ENCODE measurements at places on chromosomes 6 and 20.
A peak's percentile ranks its signal among the peaks of the same experiment; 100 is the strongest.

GRCh38 chr6:44672841-44673240, 285.3 kb downstream of the CDC5L start:
- no peak for DNase-seq

- no peak for DNase-seq
Measured at GRCh38 chr6:7467007-7467897, 74.2 kb upstream of the DSP start.

DNA sequence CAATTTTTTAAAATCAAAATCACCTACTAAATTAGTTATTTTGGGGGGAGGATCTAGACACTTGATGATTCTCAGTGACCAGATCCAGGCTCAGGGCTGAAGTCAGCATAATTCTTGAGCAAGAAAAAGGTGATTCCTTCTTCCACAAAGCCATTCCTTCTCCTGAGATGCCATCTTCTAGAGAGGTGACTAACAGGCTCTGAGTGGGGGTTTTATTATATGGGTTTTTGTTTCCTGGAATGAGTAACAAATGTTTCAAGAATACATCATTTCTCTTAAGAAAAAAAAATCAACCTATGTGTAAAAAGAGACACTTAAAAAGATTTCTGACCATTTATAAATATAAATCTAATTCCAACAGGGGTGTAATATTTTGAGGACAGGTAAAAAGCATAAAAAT, 154.3 kb downstream of the NFATC2 start:
- DNase-seq: no peak

DNA sequence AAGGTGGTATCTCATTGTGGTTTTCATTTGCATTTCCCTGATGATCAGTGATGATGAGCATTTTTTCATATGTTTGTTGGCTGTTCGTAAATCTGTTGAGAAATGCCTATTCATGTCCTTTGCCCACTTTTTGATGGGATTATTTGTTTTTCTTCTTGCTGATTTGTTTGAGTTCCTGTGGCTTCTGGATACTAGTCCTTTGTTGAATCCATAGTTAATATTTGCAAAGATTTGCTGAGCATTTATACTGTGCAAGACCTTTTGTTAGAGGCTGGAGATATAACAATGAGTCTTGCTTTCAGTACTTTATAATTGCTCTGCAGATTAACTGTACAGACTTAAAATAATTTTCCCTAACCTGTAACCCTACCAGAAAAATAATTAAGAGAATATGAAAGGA, 35.6 kb downstream of the PDE7B start:
- DNase-seq: peak; percentile 55

- no peak for DNase-seq
Measured at GRCh38 chr20:11432407-11432806, 485.3 kb upstream of the BTBD3 start.

- DNase-seq: no peak
Measured at GRCh38 chr20:50580016-50580747, 70.0 kb downstream of the PTPN1 start.

DNA sequence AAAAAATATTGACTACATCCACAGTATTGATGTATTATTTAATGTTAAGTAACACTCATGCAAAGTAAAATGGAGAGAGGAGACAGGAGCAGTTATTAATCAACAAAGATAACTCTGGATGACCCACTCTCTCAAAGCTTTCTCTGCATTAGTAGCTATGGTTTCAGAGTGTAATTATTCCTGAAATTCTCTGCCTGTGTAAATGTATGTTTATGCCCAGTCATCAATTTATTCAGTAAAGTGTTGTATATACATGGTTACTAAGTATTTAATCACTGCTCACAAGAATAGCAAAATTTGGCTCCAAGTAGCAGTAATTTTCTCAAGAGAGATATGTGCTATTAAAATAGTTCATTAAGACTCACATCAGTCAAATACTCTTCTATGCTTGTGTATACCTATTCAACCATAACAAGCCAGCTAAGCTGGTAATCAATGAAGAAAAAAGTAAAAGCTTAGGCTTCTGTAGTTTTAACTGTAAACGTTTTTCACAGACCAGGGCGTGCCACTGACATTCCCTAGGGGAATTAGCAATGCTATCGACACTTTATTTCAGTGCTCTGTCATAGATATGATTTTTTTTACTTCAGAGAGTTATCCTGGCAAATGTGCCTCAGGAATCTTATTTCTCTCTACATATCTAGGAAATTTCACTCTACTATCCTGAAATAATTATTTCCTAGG, 54.0 kb upstream of the RAB32 start:
- DNase-seq: no peak

GRCh38 chr6:170514908-170515307, 38.2 kb downstream of the PSMB1 start:
- no peak for DNase-seq

DNA sequence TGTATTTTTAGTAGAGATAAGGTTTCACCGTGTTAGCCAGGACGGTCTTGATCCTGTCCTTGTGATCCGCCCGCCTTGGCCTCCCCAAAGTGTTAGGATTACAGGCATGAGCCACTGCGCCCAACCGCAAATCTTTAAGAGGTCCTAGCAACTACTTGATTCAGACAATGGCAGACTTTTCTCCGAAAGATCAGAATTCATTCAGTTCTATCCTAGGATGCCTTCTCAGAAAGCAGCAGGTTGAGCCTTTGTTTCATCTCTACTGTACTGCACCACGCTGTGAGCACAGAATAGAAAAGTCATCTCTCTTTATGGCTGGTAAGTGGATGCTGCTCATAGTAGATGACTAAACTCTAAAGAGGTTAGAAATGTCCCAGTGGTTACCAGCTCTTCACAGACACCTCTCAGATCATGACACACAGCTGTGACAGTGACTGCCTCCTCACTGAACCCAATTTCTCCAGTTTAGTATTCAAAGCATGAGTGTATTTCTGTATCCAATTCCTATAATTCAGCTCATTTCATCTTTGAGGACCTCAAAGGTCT, 6.0 kb upstream of the HSF2 start:
- no peak for DNase-seq

- no peak for DNase-seq
Measured at GRCh38 chr20:7985916-7986315, 33.6 kb downstream of the TMX4 start.

GRCh38 chr6:27130668-27131428, 116.7 kb upstream of the PRSS16 start:
- peak; percentile 44 for DNase-seq

DNA sequence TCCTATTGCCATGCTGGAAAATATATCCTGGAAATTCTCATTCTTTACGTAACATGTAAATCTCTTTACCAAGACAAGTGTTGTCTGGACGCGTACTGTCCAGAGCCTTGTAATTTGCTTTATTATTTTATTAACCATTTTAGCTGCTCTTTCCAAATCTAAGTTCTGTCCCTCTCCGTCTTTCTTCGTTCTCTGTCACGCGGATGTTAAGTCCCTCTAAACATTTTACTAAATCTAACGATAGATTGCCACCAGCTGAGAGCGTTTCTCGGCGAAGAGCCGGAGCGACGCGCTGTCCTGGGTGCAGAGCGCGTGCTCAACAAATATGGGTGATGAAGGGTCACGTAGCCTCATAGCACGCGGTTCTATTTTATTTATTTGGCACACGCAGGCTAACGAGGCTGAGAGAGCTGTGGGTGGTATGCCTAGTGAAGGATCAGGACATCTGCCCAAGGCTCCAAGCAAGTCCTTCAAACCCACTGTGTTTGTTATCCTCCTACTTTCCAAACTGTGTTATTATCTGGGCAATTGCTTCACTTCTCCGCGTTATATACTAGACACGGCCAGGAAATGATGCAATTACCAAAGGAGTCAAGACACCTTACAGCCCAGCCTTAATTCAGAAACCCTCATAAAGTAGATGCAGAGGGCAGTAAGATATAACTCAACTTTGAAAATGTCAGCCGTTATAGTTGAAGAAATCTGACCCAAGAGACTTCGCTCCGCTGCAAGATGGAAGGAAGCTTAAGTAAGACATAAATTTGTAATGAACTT, 10.0 kb upstream of the NCOA7 start:
- DNase-seq: peak; percentile 88

- DNase-seq: no peak
Measured at GRCh38 chr20:58469616-58470015, 45.6 kb downstream of the APCDD1L start.

DNA sequence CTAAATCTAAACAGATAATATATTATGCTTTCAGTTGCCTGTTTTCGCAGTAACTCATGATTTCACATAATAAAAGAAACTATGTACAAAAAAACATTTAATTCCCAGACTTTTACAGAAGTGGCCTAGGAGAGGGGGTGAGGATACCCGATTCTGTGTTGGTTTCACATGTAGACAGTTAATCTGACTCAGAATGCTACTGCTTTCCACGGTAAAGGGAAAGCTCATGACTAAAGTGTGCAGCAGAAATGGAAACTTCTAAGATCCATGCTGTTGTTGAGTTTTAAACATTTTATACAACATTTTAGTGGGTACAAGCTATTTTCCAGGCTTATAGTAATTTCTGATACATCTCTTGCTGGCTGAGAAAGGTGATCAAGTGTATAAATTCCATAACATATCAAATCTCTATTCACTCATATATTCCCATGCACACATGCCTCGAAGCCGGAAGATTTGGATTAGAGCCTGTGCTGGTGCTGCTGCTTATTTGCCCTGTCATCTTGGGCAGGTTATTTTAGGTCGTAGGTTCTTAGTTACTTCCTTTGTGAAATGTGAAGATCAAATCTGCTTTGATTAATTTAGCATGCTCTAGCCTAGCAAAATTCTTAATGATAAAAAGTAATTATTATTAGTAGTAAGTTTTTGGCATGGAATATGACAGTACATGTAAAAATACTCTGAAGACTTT, 896.7 kb upstream of the MAP3K7 start:
- DNase-seq: no peak

- no peak for DNase-seq
Measured at GRCh38 chr20:37234254-37234581, 27.4 kb downstream of the GHRH start.

GRCh38 chr6:80921861-80922460, 815.5 kb downstream of the BCKDHB start:
- no peak for DNase-seq

DNA sequence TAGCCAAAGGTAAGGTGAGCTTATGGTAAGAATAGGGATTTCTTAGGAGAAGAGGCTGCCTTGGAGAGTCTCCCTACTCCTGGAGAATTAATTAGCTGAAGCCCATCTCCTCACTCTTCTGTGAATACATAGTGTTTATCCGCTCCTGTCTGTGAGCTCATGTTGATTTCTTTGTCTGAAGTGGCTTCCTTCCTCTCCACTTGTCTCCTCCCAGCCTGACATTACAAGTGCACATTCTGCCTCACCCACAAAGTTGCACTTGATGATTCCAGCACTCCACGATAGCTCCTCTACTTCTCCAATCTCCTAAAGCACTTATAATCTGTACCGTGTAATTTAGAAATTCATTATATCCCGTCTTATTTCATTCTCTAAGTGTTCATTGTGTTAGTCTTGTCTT, 287.2 kb downstream of the QKI start:
- DNase-seq: no peak

DNA sequence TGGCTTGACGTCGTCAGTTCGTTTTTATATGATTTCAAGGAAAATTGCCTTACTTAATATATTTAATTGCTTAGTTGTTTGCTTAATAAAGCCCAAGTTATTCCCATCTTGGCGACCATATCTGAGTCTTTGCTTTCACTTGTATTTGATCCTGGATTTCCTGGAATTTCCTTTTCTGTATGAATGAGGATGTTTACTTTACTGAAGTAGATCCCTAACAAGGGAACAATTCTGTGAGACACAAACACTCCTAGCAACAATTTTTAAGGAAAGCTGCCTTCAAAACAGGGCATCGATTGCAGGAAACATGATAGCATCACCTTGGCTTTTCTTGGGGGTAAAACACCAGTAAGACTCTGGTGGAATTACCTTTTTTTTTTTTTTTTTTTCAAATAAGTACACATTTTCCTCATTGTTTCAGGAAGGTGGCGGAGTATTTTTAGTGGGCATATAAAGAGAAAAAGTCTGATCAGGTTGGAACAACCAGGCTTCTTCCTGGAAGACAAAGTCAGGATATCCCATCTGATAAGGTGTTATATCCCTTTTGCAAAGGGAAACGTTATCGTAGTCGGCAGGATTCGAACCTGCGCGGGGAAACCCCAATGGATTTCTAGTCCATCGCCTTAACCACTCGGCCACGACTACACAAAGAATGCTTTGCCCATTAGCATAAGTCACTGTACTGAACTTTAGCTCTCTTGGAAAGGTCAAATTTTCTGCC, 68.5 kb upstream of the ZNF184 start:
- peak; percentile 50 for DNase-seq

GRCh38 chr6:107490566-107491137, 735 bp downstream of the SOBP start:
- DNase-seq: no peak

DNA sequence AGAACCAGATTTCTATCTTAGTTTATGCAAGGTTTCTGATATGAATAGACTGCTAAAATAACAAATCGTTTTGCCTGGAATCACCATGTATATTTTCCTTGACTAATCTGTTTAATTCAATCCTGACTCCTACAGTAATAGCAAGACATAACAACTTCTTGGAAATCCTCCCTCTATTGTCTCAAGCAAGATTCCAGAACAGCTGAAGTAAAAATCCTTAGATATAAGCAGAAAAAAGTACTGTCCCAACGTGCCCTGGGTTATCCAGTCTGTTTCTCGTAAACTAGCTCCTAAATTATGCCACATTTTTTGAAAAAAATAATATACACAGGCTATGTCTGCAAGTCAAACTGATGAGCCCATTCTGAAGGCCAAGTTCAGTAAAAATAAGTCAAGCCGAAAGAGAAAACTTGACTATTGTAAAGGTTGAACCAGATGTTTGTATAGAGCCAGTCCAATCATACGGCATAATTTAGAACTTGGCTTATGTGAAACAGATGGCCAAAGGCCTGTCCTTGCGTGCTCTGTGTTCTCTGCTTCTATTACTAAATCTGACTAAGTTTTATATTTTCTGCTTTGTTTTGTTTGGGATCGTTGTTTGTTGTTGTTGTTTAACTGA, 341.6 kb upstream of the NRSN1 start:
- no peak for DNase-seq

- DNase-seq: no peak
Measured at GRCh38 chr20:52364405-52364804, 172.8 kb upstream of the ZFP64 start.

DNA sequence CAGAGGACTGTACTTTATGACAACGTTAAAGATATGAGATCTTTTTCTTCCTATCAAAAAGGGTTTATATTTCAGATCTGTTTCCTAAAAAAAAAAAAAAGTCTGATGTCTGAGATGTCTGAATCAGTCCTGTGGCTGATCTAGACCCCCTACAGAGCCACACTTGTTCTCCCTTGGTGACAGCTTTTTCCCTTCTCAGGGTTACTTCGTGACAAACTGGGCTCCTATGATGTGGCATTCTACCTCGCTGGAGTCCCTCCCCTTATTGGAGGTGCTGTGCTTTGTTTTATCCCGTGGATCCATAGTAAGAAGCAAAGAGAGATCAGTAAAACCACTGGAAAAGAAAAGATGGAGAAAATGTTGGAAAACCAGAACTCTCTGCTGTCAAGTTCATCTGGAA, 134.5 kb downstream of the SLC16A10 start:
- DNase-seq: no peak

GRCh38 chr6:101003075-101003474, 121.9 kb upstream of the ASCC3 start:
- DNase-seq: no peak
